ENCODE measurements at places on chromosomes 16 and 17.

- DNase-seq = no peak
Measured at GRCh38 chr16:11612665-11613025, 25.9 kb upstream of the LITAF start.

- DNase-seq = no peak
Measured at GRCh38 chr16:87582216-87582965, 19.9 kb upstream of the JPH3 start.

GRCh38 chr16:14586637-14587305 lies 43.3 kb downstream of the PARN start:
- no peak for DNase-seq

GRCh38 chr17:78458736-78459335 lies 80.4 kb downstream of the PGS1 start:
- no peak for DNase-seq

DNA sequence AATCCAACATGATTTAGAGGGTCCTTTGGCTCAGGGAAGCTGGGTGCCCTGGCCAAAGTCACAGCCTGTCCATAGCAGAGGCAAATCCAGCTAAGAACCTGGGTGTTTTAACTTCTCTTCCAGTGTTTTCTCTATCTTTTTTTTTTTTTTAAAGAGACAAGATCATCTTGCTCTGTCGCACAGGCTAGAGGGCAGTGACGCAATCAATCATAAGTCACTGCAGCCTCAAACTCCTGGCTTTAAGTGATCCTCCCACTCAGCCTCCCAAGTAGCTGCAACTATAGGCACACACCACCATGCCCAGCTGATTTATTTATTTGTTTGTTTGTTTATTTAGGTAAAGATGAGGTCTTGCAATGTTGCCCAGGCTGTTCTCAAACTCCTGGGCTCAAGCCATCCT lies 14.8 kb upstream of the GRIN2A start:
- no peak for DNase-seq

All from NCI-H2107 (cell line).